ENCODE measurements at places on chromosomes 3 and 15. TPM values are rescaled to one million over a fixed set of nuclear protein-coding genes. Genes with fewer than 3 reads are reported as not detected.

GRCh38 chr3:62405566-62405965 lies 32.2 kb upstream of the FEZF2 start:
- no peak overlapping the region for H3K4me3 ChIP-seq
- H3K4me1 ChIP-seq = no peaks in the 10 kb centered on the region
- no peaks in the 10 kb centered on the region for H3K36me3 ChIP-seq
- H3K27ac ChIP-seq = no peak overlapping the region
- DNase-seq = no peak

DNA sequence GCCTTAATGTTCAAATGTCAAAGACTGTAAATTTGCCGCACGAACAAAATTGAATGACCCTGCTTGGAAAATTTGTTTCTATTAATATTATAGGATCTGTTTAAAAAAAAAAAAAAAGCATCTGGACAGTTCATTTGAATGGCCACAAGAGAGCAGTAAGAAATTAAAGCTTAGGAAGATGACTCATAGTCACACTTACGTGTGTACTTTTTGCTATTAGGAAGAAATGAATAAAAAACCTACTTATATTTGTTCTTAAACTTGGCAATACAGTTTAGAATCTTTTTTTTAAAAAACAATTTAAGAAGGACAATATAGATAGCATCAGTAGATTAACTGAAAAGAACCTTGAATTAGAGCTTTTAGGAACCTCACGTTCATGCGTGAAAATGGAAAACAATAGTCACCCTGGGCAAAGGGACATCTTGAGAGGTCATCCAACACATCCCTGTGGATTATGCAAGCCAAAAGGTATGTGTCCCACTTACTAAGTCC lies 621.8 kb downstream of the MECOM start:
- H3K36me3 ChIP-seq = no peaks in the 10 kb centered on the region
- no peak overlapping the region for H3K4me3 ChIP-seq
- H3K27ac ChIP-seq = no peak overlapping the region
- peak; percentile 8 for DNase-seq

- H3K36me3 ChIP-seq = no peaks in the 10 kb centered on the region
- H3K4me1 ChIP-seq = no peaks in the 10 kb centered on the region
- H3K27me3 ChIP-seq = no peaks in the 10 kb centered on the region
- H3K27ac ChIP-seq = no peak overlapping the region
- no peak for DNase-seq
Observed at GRCh38 chr3:131645638-131646037, 142.9 kb upstream of the MRPL3 start.

The SLCO2A1 gene
- total RNA-seq = 2.3 TPM

- H3K27ac ChIP-seq = peak within 1 kb of the TSS; percentile 91
- DNase-seq = peak; percentile 80
- H3K4me1 ChIP-seq = peaks cover 14% of the 10 kb centered on the region
Observed at GRCh38 chr15:48177766-48178647, at the start of gene MYEF2. MYEF2 (minus strand) TSS chr15:48178295; CDS start chr15:48178237, 58 bp downstream.

DNA sequence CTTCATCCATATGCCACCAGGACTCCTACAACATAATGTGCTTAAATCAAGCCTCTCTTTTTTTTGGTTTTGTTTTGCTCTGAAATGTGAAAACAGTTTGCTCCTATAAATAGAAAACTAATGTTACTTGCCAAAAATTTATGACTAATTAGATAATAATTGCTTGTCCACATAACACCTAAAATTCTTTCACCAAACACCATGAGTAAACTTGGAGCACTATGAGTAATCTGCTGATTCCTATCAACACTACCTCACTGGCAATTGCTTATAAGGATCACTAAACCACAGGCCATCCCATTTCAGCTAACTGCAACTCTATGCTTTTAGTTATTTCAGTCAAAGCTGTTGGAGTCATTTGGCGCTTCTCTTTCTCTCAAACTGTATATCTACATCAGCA lies 252.7 kb downstream of the EPHA3 start:
- H3K27me3 ChIP-seq = no peaks in the 10 kb centered on the region
- H3K27ac ChIP-seq = no peak overlapping the region
- DNase-seq = no peak

DNA sequence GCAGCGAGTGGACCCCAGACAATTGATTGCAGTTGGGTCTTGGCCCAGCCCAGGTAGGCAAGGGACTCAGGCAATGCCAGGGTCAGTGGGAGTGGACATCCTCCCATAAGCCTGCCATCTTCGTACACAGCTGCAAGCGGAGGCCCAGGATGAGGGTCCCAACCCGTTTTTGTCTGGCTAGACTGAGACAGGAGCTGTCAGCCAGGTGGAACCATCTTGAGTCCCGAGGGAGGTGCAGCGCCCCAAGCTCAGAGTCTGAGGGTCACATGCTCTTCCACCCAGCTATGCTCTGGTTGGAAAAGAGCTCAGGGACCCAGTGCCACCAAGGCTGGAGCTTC lies 22.6 kb upstream of the IP6K2 start:
- peaks cover 46% of the 10 kb centered on the region for H3K4me1 ChIP-seq
- H3K4me3 ChIP-seq = no peak overlapping the region
- peak overlapping the region; percentile 82 for H3K27ac ChIP-seq

DNA sequence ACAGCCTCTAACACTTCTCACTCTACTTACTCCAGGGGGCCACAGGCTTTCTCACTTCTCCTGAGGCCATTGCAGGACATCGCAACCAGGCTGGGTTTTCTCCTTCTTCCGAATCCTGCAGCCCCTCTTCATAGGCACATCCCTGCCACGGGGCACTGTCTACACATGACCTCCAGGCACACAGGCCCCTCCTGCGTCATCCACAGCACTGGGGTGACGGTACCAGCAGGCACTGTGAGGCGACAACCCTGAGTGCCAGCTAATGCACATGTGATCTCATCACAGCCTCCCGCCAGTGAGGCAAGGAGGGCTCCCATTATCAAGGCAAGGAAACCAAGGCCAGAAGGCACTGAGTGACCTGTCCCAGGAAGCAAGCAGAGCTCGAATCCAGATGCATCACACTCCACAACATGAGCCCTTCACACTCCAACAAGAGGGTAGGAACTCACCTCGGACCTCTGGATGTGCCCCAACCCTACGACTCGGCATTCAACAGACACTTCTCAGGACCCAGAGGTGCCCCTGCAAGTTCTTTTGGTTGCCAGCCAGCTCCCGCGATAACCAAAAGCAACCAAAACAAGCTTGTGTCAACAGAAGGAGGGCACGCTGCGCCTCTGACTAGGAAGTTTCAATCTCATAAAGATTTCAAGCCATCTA lies 16.7 kb downstream of the FAM174B start:
- H3K4me3 ChIP-seq = no peak overlapping the region
- no peaks in the 10 kb centered on the region for H3K36me3 ChIP-seq
- no peaks in the 10 kb centered on the region for H3K27me3 ChIP-seq
- no peak overlapping the region for H3K27ac ChIP-seq
- H3K4me1 ChIP-seq = no peaks in the 10 kb centered on the region

GRCh38 chr3:161275919-161276318 lies 54.8 kb downstream of the NMD3 start:
- no peaks in the 10 kb centered on the region for H3K4me1 ChIP-seq
- no peak for DNase-seq
- no peaks in the 10 kb centered on the region for H3K27me3 ChIP-seq
- no peak overlapping the region for H3K4me3 ChIP-seq
- no peak overlapping the region for H3K27ac ChIP-seq

DNA sequence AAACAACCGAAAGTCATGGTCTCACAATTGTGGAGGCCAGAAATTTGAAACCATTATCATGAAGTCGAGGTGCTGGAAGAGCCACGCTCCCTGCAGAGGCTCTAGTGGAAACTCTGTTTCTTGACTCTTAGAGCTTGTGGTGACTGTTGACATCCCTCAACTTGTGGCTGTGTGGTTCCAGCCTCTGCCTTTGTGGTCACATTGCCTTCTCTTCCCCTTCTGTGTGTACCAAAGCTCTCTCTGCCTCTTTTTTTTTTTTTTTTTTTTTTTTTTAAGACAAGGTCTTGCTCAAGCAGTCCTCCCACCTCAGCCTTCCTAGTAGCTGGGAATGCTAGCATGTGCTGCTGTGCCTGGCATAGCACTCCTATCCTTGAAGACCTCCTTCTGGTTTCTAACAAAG lies 48.7 kb upstream of the CRTC3 start:
- H3K36me3 ChIP-seq = peaks cover 80% of the 10 kb centered on the region
- H3K27me3 ChIP-seq = no peaks in the 10 kb centered on the region
- no peak for DNase-seq
- no peak overlapping the region for H3K4me3 ChIP-seq
- no peaks in the 10 kb centered on the region for H3K4me1 ChIP-seq
- H3K27ac ChIP-seq = no peak overlapping the region

The PPP2R3A gene
- total RNA-seq = 15.2 TPM

The LNP1 gene
- total RNA-seq = 0.91 TPM

DNA sequence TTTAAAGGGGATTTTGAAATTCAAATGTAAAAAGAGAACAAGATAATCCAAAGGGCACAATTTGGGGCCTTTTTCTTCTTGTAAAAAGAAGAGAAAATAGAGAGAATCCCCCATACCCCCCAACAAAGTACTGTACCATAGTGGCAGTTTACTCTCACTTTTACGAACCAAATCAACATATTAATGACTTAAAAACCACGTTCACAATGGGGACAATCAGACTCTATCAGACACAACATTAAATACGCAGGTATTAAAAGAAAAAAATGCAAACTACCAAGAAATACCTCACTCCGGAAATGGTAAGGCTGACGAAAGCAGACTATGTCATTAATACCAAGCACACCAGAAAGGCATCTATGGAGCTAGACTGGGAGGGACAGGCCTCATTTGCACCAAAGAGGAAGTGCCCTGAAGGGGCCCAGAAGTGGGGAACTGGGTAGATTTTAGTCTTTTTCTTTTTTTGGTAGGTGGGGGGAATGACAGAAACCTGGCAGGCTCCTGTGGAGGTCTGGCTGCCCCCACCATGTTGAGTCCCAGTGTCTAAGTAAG lies 134.3 kb downstream of the TIGIT start:
- no peak overlapping the region for H3K4me3 ChIP-seq
- H3K27ac ChIP-seq = no peak overlapping the region
- no peaks in the 10 kb centered on the region for H3K27me3 ChIP-seq
- no peaks in the 10 kb centered on the region for H3K36me3 ChIP-seq

- H3K4me1 ChIP-seq = no peaks in the 10 kb centered on the region
- no peak overlapping the region for H3K4me3 ChIP-seq
- H3K36me3 ChIP-seq = no peaks in the 10 kb centered on the region
- DNase-seq = no peak
- H3K27ac ChIP-seq = no peak overlapping the region
- H3K27me3 ChIP-seq = no peaks in the 10 kb centered on the region
Observed at GRCh38 chr15:101110681-101111569, 140.9 kb downstream of the CHSY1 start.

DNA sequence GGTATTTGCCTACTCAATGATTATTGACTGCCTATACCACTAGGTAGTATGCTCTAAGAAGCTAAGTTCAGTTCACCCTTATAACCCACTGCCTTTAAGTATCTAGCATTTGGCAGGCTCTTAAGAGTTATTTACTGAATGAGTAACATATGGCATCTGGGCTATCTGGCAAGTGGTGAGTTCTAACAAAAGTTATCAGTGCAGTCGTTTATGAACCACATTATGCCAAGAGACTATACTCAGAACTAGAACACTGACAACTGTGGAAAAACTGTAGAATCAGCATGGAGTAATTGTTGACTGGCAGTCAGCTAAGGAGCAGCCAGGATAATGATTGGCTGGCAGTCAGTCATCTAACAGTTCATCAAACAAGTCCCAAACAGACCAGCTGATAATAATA lies 25.8 kb downstream of the RAF1 start:
- DNase-seq = no peak
- no peak overlapping the region for H3K27ac ChIP-seq
- H3K4me3 ChIP-seq = no peak overlapping the region
- peaks cover 6% of the 10 kb centered on the region for H3K36me3 ChIP-seq

The STRIT1 gene
- total RNA-seq = 3.4 TPM

DNA sequence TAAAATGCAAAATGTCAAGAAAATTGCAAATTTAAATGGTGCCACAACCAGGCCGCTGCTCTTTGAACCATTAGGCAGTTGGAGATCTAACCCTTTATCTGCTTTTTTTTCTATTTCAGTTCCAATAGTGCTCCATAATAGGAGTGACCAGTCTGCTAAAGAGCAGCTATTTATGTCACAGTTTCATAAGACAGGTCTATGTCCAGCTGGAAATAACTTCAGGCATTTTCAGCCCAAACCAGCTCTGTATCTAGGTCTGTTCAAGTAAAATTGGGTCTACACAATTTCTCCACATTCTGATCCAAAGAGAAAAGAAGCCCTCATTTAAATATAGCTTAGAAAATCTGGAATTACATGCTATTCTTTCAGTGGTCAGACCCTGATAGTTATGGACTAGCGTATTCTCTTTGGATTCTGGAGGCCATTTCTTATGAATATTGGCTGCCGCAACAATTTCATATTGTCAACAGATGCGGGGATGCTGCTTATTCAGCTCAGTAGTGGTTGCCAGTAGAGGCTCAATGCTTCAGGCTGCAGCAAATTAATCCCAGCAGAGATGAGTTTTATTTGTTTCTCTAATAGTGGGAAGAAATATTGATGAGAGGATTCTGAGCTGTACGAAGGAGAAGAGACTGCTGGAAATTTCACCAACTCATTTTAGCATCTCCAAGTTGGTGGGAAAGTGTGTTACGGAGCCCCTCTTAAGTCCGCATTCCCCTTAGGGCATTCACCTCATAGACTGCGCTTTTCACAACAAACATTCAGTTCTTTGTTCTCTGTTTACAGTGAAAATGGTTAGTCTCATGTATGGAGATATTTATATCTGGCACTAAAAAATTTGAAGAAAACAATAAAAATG lies 887.0 kb downstream of the ROBO1 start:
- no peak for DNase-seq
- no peaks in the 10 kb centered on the region for H3K36me3 ChIP-seq
- H3K27me3 ChIP-seq = no peaks in the 10 kb centered on the region
- H3K27ac ChIP-seq = no peak overlapping the region
- H3K4me1 ChIP-seq = no peaks in the 10 kb centered on the region

DNA sequence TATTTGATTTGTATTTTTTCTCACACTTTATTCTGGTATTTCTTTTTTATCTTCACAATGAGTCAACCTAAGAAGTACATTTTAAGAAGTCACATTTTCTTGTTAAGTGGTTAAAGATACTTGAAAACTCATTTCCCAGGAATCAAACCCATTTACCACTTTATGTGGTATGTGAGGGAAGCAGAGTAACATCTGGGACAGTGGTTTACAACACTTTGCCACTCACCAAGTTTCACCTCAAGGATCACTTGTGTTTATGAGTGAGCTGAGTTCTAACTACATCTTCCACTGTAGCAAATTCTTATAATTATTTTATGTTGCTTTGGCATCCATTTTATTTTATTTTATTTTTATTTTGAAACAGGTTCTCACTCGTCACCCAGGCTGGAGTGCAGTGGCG lies 53.8 kb downstream of the IGSF11 start:
- H3K27ac ChIP-seq = no peak overlapping the region
- H3K36me3 ChIP-seq = no peaks in the 10 kb centered on the region
- no peaks in the 10 kb centered on the region for H3K27me3 ChIP-seq
- no peak for DNase-seq
- peaks cover 14% of the 10 kb centered on the region for H3K4me1 ChIP-seq
- H3K4me3 ChIP-seq = no peak overlapping the region

- no peak overlapping the region for H3K27ac ChIP-seq
- no peak for DNase-seq
- H3K36me3 ChIP-seq = no peaks in the 10 kb centered on the region
- no peak overlapping the region for H3K4me3 ChIP-seq
- H3K27me3 ChIP-seq = no peaks in the 10 kb centered on the region
Observed at GRCh38 chr3:131731709-131732108, 228.9 kb upstream of the MRPL3 start.

GRCh38 chr3:1135194-1135593 lies 42.4 kb downstream of the CNTN6 start:
- no peaks in the 10 kb centered on the region for H3K4me1 ChIP-seq
- H3K4me3 ChIP-seq = no peak overlapping the region
- no peak overlapping the region for H3K27ac ChIP-seq
- no peaks in the 10 kb centered on the region for H3K36me3 ChIP-seq
- DNase-seq = no peak
- no peaks in the 10 kb centered on the region for H3K27me3 ChIP-seq
